ENCODE measurements at places on chromosomes 16 and 17. TPM values are rescaled to one million over a fixed set of nuclear protein-coding genes. Genes with fewer than 3 reads are reported as not detected.

The KCTD19 gene
- total RNA-seq, result 1.5 TPM

The SMARCE1 gene
- total RNA-seq, result 97.7 TPM

The CACNA1G gene
- 0.10 TPM for total RNA-seq

The HSPB9 gene
- 0.13 TPM for total RNA-seq

The KRTAP3-1 gene
- not detected for total RNA-seq

The CX3CL1 gene
- not detected for total RNA-seq

The ATP1B2 gene
- total RNA-seq, result 0.21 TPM

The ITGA3 gene
- total RNA-seq, result 8.2 TPM

The PIMREG gene
- total RNA-seq, result 3.3 TPM

The EEF2K gene
- total RNA-seq, result 29.7 TPM

The NPIPB4 gene
- total RNA-seq, result 128 TPM

The CTRB2 gene
- not detected for total RNA-seq

The GRB7 gene
- total RNA-seq, result not detected

The SLC13A2 gene
- not detected for total RNA-seq

The DPEP2 gene
- total RNA-seq, result 1.5 TPM

The C1QL1 gene
- 0.21 TPM for total RNA-seq

The STH gene
- total RNA-seq, result not detected

The CALB2 gene
- not detected for total RNA-seq

The GNG13 gene
- total RNA-seq, result not detected

The MPV17L gene
- total RNA-seq, result 0.21 TPM

The ARL17B gene
- total RNA-seq, result 16.2 TPM

The CES1 gene
- total RNA-seq, result not detected

The SPATA22 gene
- 0.36 TPM for total RNA-seq

The COX10 gene
- 31.3 TPM for total RNA-seq

The NPB gene
- 0.17 TPM for total RNA-seq

The CLEC3A gene
- total RNA-seq, result not detected

The ABCA8 gene
- not detected for total RNA-seq

The CACNB1 gene
- 16.9 TPM for total RNA-seq

The NACA2 gene
- not detected for total RNA-seq

The TRIM72 gene
- total RNA-seq, result not detected

The MYH4 gene
- not detected for total RNA-seq

The SEPTIN12 gene
- not detected for total RNA-seq

The NUFIP2 gene
- total RNA-seq, result 66.9 TPM

The MLYCD gene
- 3.6 TPM for total RNA-seq

All from activated CD8-positive, alpha-beta memory T cell treated with anti-CD3 and anti-CD28 coated beads for 36 hours (primary cell).